CD4-positive, alpha-beta T cell treated with Interleukin-2 at 100 ng/mL for 4 hours (primary cell): ENCODE measurements at places on chromosomes 2 and 18.

GRCh38 chr2:149587950-149588487 is 444 bp upstream of the MMADHC start:
- no peak for DNase-seq

DNA sequence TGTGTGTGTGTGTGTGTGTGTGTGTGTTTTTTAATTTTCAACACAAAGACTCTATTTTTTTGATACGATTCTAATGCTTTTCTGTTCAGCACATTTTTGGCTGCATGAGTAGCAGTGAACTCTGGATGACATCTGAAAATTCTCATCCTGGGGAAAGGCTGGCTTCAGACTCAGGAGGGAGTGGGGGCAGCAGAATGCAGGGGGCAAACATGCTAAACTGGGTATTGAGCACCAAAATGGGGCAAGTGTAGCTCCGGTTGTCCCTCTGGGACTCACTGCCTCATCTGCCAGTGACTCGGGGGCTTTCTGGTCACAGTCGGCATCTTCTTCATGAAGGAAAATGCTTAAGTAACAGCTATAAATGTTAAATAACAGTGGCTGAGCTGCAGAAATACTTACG is 116.8 kb upstream of the PID1 start:
- DNase-seq: no peak

DNA sequence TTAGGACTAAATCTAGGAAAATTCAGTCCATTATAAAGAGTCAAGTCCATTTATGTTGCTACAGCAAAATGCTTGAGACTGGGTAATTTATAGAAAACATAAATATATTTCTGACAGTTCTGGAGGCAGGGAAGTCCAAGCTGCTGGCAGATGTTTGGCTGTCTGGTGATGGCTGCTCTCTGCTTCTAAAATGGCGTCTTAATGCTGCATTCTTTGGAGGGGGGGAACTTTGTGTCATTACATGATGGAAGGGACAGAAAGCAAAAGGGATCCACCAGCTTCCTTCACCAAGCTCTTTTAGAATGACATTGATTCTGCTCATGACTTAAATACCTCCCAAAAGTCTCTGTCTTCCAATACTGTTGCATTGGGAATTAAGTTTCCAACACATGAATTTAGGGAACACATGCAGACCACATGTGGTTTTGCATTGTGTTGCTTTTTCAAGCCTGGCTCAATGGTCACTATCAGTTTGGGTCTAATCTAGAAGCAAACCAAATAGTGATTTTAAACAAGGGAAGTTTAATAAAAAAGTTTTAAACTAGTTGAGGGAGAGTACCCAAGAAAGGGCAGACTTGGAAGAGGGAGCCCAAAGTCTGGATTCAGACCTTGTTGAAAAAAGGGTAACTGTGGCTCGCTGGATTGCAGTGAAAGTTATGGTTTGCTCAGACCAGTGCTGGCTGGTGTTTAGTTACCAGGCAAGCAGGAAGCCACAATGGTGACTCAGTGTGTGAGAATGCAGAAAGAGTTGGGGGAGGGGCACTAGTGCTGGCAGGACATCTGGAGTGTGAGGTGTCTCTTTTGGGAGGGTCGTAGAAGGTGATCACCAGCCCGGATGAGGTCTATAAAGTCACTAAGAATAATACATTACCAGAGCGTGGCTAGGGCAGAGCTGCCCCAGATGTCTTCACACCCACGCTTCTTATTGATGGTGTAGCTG is 30.8 kb downstream of the C18orf54 start:
- peak; percentile 8 for DNase-seq

- no peak for DNase-seq
Observed at GRCh38 chr2:218865396-218865795, 5.8 kb downstream of the WNT6 start.

DNA sequence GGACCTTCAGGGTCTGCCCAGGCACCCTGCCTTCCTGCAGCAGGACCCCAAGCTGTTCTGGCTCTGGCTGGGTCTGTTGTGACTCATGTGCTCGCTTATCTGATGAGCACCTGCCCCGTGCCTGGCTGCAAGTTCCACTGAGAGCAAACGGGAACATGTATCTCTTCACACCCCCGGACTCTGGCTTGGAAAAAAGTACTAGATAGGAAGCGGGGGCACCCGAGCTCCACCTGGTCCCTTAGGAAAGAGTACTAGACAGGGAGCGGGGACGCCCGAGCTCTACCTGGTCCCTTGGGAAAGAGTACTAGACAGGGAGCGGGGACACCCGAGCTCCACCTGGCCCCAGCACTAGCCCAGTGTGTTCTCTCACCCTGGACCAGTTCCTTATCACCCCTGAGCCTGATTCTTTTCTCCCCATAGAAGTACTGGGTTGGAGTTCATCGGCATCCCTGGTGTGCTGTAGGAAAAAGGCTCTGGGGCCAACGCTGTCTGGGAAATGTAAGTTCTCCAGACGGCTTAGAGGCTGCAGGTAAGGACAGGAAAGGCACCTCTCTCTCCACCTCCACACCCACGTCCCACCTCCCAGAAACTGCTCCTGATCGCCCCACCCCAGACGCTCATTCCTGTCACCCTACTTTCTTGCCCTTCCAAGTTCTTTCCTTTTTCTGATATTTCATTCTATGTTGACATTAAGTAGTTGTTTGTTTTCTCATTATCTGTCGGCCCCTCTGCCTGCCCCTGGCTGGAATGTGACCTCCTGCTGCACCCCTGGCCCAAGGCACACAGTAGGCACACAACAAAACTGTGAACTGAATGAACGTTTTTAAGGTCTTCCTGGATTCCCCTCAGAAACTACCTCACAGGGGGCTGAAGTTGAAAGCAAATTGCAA is 40.2 kb downstream of the HDAC4 start:
- no peak for DNase-seq

DNA sequence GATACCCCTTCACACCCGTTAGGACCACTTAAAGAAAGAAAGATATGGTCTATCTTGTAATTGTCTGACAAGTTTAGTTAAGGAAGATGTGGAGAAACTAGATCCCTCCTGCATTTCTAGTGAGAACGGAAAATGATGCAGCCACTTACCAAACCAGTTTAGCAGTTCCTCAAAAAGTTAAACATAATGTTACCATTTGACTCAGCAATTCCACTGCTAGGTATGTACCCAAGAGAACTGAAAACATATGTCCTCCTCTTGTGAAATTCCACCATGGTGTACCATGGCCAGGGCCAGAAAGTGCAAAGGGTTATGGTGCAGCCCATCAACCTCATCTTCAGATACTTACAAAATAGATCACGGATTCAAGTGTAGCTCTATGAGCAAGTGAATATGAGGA is 79.0 kb upstream of the ID2 start:
- no peak for DNase-seq

- DNase-seq: no peak
Observed at GRCh38 chr18:80241919-80242777, 5.2 kb downstream of the PARD6G start.

GRCh38 chr18:57466745-57467409 is 31.7 kb downstream of the ONECUT2 start:
- no peak for DNase-seq

DNA sequence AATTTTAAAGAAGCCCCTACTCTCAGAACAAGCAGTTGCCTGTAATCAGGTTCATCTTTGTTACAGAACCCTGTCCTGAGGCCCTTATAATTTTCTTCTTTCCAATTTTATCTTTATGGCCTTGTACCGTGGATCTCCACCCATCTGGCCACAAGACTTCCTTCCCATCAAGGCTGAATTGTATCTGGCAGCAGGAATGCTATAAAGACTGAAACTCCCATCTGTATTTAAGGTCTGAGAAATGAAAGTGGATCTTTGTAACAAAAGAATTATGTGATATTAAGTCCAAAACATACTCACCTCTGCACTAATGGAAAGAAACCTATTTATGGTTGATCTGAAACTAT is 91.8 kb downstream of the METTL8 start:
- DNase-seq: no peak

- no peak for DNase-seq
Observed at GRCh38 chr2:163919717-163920116, 183.9 kb upstream of the FIGN start.

DNA sequence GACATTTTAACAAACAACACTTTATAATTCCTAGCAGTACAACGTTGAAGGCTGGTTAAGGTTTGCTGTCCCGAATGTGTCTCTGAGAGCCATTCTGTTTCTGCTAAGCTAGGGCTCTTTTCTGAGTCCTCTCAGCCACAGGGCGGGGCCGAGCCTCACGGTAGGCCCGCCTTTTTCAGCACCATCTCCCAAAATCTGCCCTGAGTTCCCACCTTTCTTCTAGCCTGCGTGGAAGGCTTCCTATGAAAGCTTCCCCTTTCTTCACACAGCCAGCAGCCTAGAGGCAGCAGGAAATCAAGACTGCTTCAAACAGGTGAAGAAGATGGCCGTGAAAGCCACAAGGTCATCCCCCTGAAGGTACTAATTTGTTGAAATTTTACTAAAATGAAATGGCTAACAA is 255.5 kb downstream of the CDH2 start:
- DNase-seq: no peak

- no peak for DNase-seq
Observed at GRCh38 chr2:99940963-99941362, 201.4 kb downstream of the AFF3 start.

GRCh38 chr2:113061896-113062770 is 3.1 kb downstream of the IL36RN start:
- no peak for DNase-seq

- DNase-seq: no peak
Observed at GRCh38 chr18:8501044-8501443, 108.2 kb upstream of the RAB12 start.

- DNase-seq: no peak
Observed at GRCh38 chr2:209240204-209240603, 183.6 kb upstream of the MAP2 start.

DNA sequence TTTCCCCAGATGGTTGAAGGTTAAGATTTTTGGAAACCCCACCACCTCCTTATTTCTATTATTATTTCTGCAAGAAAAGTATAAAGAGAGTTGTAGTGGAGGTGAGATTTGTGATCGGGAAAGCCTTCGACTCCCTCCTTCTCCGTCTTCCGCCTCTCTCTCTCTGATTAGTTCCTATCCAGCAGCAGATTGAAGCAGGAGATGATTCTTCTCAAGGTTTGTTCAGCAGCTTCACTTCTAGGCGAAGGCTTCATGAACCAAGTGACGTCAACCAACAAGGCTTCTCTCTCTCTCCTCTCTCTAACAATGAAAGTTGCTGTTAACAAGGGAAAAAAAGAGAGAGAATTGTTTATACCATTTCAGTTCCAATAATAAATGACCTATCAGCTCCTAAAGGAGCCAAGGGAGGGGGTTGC is at the start of gene BAZ2B:
BAZ2B (minus strand) TSS at position 263 of the 416 bp plus-strand sequence. CDS start 137,829 bp downstream, outside the sequence.
- no peak for DNase-seq

- DNase-seq: no peak
Observed at GRCh38 chr18:58953627-58954026, 89.0 kb downstream of the ZNF532 start.

- no peak for DNase-seq
Observed at GRCh38 chr2:48991415-48992131, 162.7 kb downstream of the FSHR start.

DNA sequence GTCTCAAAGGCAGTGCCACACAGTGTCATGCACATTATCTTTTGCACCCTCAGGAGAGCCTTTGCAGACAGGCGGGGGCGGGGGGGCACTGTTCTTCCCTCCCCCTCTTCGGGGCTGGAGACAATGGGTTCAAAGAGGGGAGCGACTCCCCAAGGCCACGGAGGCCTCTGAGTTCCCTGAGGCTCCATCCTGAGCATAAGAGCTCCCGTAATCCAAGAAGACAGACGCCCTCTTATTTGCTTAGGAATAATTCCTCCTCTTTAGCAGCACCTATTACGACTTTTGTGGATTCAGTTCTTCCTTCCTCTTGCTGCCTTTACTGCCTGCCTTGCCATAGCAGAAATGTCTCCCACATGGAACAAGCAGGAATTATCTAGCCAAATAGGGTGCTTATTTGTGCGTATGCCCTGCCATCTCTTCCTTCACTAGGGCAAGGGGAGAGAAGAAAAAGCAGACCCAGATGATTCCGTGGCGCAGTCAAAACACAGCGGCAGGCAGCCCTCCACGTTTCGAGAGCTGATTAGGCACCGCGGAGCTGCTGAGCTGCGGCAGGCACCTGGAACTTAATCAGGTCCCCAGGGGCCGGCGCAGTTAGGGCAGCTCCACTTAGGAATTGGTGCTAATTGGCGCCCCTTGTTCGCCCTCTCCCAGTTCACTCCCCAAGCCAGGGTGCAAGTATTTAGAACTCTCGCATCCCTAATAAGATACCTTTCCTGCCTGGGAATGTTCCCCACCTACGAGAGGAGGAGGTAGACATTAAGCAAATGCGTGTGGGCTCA is 233.4 kb upstream of the MYT1L start:
- DNase-seq: no peak

- no peak for DNase-seq
Observed at GRCh38 chr2:109154226-109154625, 25.2 kb downstream of the SH3RF3 start.

- DNase-seq: no peak
Observed at GRCh38 chr2:95374921-95375471, 27.5 kb upstream of the FAHD2A start.

- no peak for DNase-seq
Observed at GRCh38 chr18:4125224-4125623, 329.9 kb downstream of the DLGAP1 start.

- DNase-seq: no peak
Observed at GRCh38 chr2:85593023-85593422, 2.5 kb upstream of the RNF181 start.

DNA sequence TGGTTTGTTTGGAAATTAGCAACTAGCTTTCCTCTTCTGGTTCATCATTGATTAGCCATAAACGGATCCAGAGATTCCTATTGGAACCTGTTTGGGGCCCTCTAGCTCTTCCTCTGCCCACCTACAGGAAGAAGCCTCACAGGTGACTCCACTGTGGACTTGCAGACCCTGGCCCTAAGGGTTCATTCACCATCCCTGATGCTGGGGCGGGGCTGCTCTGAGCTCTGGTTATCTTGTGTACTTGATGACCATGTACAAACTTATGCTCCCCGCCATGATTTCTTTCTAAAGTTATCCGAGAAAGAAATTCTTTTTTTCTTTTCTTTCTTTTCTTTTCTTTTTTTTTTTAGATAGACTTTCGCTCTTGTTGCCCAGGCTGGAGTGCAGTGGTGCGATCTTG is 33.9 kb upstream of the INHBB start:
- DNase-seq: no peak

DNA sequence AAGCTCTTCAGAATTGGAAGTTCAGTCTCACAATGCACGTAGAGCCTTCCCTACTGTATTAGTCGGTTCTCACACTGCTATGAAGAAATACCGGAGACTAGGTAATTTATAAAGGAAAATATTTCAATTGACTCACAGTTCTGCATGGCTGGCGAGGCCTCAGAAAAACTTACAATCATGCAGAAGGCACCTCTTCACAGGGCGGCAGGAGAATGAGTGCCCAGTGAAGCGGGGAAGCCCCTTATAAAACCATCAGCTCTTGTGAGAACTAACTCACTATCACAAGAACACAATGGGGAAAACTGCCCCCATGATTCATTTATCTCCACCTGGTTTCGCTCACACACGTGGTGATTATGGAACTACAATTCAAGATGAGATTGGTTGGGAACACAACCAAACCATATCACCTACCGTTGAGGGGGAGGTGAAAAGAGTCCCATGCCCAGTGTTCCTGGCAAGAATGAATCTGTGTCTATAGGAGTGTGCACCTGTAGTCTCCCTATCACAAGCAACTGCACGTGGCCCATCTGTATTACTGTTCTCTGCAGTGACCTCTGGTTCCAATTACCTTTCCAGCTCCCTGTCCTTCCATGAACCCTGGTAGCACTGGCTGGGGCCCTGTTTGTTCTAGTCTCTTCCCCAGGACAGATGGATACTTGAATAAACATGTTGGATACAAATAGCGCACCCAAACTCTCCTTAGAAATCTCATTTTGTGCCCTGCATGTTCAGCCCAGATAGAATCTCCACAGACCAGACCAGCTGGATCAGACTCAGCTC is 44.4 kb upstream of the ATL2 start:
- DNase-seq: no peak
